ENCODE measurements at places on chromosomes 12 and 14.

DNA sequence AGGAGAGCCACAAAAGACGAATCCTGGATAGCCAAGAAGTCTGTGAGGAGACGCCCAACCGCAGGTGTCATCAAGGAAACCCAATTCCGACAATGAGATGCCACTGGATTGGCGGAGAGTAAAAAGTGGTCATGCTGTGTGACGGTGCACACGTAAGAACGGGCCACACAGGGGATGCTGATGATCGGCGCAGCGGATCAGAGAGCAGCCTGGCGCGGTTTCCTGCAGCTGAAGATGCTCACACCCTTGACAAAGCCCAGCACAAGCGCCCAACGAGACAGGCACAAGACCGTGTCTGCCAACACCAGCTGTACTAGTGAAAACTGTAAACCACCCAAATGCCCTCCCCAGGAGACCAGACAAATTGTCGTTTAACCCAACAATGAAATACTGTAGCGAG is 55.8 kb downstream of the CCDC85C start:
- DNase-seq: no peak

DNA sequence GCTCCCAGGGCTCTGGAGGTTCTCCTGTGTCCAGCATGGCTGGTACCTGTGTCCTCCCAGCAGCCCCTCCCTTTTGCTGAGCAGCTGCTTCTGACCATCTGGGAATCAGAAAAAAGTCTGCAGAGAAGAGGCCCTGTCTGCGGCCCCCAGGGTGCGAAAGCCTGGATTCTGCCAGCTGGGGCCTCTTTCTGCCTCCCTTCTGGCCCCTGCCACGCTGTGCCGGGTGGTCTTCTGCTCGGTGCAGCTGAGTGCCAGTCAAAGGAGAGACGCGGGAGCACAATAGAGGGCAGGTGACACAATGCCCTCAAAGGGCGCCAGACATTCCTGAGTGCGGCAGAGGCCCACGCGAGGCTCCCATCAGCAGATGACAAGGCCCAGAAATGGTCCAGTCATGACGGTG is 12.6 kb downstream of the BTBD6 start:
- no peak for DNase-seq

- DNase-seq: no peak
These were observed 4.9 kb downstream of the SH2B3 start for GRCh38 chr12:111410431-111411184.

DNA sequence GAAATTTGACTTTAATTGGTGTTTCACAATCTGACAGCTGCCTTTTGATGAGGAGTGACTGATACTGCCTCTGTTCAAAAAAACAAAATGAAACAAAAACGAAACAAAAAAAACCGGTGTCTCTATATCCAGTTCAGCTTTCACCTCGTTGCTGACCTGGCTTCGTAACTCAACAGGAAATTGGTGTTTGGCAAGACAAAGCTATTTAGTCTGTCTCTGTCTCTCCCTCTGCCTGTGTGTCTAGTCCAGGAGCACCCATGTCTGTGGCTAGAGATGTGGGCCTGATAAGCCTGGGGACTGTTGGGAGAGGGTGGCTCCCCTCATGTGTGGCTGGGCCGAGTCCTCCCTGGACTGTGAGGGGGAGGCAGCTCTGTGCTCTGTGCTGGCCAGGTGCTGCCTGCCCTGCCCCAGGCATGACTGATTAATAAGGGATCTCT is 11.3 kb downstream of the CACNA1C start:
- no peak for DNase-seq

DNA sequence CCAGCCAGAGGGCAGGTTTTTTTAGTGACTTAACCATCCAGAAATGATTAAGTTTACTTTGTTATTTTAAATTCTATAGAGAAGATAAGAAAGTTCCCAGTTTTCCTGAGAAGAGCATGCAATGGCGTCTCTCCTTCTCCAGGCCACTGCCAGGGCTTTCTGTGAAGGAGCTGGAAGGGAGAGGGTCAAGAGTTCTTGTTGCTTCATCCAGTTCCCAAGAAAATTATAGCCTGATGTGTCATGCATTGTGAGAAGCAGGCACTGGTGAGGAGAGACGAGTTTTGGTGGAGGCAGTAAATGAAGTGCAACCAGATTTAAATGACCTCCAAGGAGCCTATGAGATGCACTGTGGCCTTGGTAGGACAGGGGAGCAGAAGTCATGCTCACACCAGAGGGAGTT is 14.2 kb downstream of the ELK3 start:
- DNase-seq: no peak

- DNase-seq: no peak
These were observed 78.7 kb upstream of the CEP83 start for GRCh38 chr12:94538318-94538717.

- DNase-seq: no peak
These were observed 44.5 kb downstream of the CORO1C start for GRCh38 chr12:108686780-108687179.

- no peak for DNase-seq
These were observed 24.2 kb downstream of the TMEM30B start for GRCh38 chr14:61256826-61257468.

- DNase-seq: no peak
These were observed 36.6 kb upstream of the KRT77 start for GRCh38 chr12:52739963-52740362.

DNA sequence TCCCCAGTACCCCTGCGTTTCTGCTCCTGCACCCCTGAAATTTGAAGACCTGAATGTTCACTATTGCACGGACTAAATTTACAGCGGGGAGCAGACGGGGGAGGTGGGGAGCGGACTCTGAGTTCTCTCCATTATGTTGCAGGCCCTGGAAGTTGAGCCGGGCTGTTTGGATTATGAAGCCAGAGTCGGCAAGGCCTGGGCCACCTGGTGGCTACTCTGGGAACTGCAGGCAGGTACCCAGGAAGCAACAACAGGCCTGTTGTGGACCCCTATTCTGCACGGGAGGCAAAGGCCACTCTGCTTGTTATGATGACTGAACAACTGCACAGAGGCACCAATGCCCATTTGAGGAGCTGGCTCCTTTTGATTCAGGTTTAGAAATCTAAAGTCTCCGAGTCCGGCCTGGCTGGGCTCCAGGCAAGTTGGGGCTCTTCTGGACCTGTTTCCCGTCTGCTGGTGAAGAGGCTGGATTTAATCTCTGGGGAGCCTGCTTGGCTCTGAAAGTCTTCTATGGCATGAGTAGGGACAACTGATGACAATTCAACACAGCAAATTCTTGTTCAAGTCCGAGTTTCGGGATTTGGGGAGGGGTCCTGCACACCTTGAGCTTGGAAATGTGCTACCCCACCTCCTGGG is 34.1 kb upstream of the FAM181A start:
- DNase-seq: no peak

- no peak for DNase-seq
These were observed 444.4 kb upstream of the ATP2B1 start for GRCh38 chr12:90152897-90153624.

GRCh38 chr14:94795372-94795771 is 25.5 kb upstream of the GSC start:
- no peak for DNase-seq

DNA sequence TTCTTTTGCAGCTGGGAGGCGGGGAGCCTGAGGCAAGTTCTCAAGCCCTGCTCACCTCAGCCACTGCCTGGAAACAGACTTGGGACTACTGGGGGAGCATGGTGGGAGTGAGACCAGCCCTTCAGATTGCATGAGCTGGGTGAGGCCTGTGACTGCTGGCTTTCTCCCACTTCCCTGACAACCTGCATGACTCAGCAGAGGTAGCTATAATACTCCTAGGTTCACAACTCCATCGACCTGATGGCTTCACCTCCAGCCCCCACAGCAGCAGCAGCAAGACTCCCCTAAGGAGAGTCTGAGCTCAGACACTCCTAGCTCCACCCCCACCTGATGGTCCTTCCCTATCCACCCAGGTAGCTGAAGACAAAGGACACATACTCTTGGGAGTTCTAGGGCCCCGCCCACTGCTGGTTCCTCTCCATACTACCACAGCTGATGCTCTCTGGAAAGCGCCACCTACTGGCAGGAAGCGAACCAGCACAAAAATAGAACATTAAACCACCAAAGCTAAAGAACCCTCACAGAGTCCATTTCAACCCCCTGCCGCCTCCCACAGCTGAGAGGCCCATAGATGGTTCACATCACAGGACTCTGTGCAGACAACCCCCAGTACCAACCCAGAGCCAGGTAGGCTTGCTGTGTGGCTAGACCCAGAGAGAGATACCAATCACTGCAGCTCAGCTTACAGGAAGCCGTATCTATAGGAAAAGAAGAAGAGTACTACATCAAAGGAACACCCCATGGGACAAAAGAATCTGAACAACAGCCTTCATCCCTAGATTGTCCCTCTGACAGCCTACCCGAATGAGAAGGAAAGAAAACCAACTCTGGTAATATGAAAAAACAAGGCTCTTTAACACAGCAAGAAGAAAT is 68.7 kb downstream of the RPAP3 start:
- peak; percentile 26 for DNase-seq

DNA sequence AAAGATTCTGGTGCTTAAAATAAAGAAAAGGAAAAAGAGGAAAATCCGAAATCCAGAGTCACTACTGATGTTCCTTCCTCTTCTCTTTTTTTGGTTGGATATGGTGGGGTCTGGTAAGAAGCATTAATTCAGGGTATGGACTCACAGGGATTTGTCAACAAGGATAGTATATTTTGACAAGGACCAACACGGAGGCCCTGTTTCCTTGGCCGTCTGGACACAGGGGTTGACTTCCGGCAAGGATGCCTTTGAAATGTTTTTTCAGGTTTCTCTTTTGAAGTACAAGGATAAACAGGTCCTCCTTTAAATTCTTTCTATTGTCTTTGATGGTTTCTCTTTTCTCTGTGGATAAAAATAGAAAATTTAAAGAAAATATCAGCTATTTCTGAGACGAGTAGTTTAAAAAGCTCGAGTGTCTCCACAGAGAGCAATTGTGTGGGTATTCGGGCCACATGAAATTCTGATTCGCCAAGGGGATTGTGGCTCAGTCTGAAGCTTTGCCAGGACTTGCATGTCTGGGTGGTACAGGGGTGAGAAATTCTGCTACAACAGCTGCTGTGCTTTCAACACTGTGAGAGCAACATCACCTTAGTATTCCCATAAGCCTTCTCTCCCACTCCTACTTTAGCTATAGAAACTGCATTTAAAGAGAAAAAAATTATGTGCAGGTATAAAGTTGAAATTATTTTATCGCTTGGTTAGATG is 88.5 kb upstream of the CSRP2 start:
- DNase-seq: no peak

- no peak for DNase-seq
These were observed 69.9 kb downstream of the SERPINA3 start for GRCh38 chr14:94682061-94682516.

- DNase-seq: peak; percentile 74
These were observed 100.7 kb downstream of the LRRK2 start for GRCh38 chr12:40325349-40325960.

DNA sequence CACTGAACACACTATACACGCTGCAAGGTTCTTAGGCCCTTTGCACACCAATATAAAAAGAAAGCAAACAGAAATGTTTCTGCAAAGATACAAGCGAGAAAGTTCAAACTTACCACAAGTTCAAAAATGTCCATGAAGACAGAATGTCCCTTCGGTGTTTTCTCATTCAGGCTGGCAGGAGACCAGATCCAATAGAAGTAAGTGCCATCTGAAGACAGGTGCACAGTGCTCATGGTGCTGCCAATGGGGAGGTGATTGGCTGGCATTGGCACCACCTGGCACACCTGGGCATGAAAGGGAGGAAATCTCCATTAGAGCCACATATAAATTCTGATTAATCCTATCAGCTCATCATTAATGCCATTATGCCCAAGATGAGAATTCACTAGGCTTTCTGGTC is 76.3 kb downstream of the HECTD4 start:
- DNase-seq: no peak

GRCh38 chr14:74735125-74735524 is 22.2 kb downstream of the FCF1 start:
- no peak for DNase-seq

GRCh38 chr14:23469127-23469905 is at the start of gene NGDN:
NGDN (plus strand) TSS chr14:23469703; CDS start chr14:23469716, 13 bp downstream.
- DNase-seq: peak; percentile 100

GRCh38 chr14:51619561-51619960 is 32.1 kb upstream of the FRMD6 start:
- DNase-seq: no peak

- DNase-seq: no peak
These were observed 172.6 kb downstream of the RASSF9 start for GRCh38 chr12:85663631-85664030.

DNA sequence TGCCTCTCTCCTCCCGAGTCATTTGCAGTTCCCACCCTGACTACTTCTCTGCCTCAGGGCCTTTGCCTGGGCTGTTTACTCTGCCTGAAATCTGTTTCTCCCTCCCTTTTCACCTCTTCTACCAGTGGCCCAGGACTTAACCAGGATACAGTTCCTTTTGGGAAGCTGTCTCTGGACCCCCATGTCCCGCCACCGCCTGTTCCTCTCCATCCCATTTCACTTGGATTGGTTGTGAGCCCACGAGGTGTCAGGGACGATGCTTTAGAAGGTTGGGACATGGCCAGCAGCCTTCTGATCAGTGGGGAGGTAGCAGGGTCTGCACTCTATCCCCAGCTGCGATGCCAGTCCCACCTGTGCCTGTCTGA is 51.8 kb downstream of the FAM222A start:
- no peak for DNase-seq

DNA sequence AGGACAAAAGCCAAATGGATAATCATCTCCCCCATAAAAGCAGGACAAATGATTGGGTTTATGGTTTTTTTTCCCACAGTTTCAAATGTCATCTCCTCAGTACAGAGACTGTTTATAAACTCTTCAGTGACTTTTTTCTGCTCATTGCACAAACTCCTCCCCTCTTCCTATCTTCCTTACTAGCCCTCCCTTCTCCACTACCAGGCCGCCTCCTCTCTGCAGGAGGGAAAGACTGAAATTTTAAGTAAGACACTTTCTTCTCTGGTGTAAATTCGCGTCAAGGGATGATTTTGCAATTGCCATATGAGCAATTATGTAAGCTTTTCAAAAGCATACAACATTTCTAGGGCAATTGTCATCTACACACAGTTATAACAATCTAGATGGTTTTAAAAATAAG is 37.0 kb downstream of the BTG1 start:
- DNase-seq: no peak

- DNase-seq: no peak
These were observed 6.0 kb upstream of the CEBPE start for GRCh38 chr14:23125011-23125410.

DNA sequence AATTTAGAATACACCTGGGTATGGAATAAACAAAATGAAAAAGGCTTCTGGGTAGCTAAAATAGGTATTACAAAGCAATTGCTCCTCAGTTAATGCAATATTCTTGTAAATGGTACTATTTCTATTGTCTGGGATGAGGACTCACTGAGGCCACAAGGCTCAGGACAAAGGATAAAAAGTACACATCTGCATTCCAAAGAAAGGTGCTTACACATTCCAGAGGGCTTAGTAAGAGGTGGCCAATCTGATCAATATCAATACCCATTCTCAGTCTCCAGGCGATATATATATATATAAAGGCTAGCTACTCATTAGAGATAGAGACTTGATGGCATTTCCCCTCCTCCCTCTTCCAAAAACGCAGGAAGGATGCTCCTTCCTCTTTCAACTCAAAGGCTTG is 43.8 kb downstream of the ATXN7L3B start:
- no peak for DNase-seq

- no peak for DNase-seq
These were observed 624 bp downstream of the RIN3 start for GRCh38 chr14:92513966-92514843.
